ENCODE measurements at places on chromosomes 1 and 21. TPM values are rescaled to one million over a fixed set of nuclear protein-coding genes. Genes with fewer than 3 reads are reported as not detected.

Gene RGS16
- 5.1 TPM for total RNA-seq

GRCh38 chr1:102083192-102083591 lies 86.5 kb upstream of the OLFM3 start:
- no peak for DNase-seq

DNA sequence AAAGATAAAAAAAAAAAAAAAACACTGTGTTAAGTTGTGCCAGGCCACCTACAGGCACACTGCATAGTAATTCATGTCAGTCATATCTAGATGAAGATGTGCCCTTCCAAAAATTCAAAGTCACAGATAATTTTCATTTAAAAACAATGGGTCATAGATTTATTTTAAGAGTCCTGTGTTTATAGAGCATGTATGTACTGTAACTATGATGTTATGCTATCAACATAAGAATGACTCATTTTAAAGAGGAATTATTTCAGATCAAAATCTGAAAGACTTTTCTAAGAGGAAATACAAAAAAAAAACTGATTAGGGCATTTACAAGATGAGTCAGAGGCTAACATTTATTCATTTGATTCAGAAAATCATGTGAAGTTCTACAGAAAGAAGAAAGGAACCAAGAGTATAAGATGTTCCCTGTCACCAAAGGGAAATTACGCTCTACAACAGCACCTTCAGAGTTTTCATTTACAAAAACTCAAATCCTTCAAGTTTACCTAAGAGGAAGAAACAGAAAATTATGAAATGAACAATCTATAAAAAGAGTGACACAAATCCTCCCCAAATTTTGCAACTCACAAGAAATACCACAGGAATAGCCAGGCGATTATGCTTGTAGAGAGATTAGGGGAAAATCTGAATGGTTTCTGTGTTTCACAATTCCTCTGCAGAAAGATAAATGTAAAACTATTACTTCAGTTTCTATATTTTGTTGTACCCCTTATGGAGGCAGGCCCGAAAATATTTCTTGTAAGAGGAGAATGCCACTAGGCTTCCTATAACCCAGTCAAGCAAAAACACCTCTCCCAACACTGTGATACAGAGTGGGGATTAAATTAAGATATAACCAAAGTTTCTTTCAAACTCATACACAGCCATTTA lies 13.8 kb downstream of the TP53BP2 start:
- DNase-seq = peak; percentile 29

Gene NCAM2
- total RNA-seq = not detected

Gene TEDDM1
- not detected for total RNA-seq

DNA sequence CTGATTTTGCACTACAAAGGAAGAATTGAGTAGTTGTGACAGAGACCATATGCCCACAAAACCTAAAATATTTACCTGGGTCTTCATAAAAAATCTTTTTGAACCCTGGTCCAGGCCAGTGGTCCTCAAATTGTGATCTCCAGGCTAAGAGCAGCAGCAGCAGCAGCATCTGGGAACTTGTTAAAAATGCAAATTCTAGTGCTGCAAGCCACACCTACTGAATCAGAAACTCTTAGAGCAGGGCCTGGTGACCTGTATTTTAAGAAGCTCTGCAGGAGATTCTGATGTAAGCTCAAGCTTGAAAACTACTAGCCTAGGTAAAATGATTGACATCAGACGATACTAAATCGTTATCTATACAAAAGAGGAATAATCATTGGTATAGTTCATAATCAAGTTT lies 112.2 kb downstream of the LRRC7 start:
- no peak for DNase-seq

Gene ZFP69B
- 1.3 TPM for total RNA-seq

Gene EDARADD
- total RNA-seq = not detected

All from HT-29 (cell line).